Stimulated activated CD4-positive, alpha-beta T cell treated with anti-CD3 and anti-CD28 coated beads, Interleukin-4, amount 100 ng/mL, for 48 hours (primary cell): ENCODE measurements at places on chromosomes 6 and 20.

DNA sequence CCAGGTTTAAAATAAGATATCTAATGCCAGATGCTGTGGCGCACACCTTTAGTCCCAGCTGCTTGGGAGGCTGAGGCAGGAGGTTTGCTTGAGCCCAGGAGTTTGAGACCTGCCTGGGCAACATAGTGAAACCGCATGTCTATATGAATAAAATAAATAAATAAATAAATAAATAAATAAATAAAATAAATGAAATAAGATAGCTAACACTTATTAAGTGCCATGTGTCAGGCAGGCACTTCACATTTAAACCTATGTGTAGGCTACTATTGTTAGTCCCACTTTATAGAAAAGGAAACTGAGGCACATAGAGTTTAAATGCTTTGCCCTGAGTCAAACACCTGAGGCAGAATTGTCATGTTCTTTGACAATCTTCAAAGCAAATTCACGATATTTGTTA is 32.9 kb upstream of the RREB1 start:
- no peak for DNase-seq

DNA sequence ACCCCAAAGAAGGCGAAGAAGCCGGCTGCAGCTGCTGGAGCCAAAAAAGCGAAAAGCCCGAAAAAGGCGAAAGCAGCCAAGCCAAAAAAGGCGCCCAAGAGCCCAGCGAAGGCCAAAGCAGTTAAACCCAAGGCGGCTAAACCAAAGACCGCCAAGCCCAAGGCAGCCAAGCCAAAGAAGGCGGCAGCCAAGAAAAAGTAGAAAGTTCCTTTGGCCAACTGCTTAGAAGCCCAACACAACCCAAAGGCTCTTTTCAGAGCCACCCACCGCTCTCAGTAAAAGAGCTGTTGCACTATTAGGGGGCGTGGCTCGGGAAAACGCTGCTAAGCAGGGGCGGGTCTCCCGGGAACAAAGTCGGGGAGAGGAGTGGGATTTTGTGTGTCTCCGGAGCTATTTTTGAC is 69.6 kb downstream of the HFE start:
- DNase-seq, result no peak

- no peak for DNase-seq
These were observed 23.1 kb upstream of the TMEM242 start for GRCh38 chr6:157346373-157346772.

- no peak for DNase-seq
These were observed 240.3 kb downstream of the DLL1 start for GRCh38 chr6:170050591-170051041.

- no peak for DNase-seq
These were observed 196.3 kb upstream of the FUT9 start for GRCh38 chr6:95819461-95819860.

GRCh38 chr6:21587961-21588480 is 5.5 kb upstream of the SOX4 start:
- peak; percentile 31 for DNase-seq

DNA sequence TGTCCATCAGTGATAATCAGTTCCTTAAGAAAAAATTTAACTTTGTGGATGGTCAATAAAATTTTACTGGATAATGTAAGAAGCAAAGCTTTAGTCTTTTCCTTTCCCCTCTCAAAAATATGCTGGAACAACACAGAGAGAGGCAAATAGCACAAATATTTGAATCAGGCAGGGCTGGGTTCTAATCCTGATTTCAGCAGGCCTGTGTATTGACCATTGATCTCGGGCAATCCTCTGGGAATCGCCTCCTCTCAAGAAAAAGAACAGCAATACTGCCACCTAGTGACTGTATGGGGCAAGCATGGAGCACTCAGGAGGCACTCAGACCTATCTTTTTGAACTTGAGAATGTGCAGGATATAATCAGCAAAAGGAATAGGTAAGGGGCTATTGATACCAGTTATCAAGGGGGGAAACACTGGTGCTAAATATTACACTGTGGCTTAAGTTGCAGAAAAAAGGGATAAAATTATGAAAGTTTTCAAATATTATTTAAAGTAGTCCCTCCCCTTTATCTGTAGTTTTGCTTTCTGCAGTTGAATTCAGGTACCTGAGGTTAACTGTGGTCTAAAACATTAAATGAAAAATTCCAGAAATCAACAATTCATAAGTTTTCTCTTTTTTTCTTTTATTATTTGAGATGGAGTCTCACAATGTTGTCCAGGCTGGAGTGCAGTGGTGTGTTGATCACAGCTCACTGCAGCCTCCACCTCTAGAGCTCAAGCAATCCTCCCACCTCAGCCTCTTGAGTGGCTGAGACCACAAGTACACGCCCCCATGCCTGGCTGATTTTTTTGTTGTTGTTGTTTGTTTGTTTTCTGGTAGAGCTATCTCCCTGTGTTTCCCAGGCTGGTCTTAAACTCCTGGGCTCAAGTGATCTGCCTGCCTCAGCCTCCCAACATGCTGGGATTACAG is 91.8 kb upstream of the NHSL1 start:
- DNase-seq, result peak; percentile 26
